ENCODE measurements at places on chromosomes 6 and 20.

GRCh38 chr6:75203721-75204120 lies 2.1 kb downstream of the COL12A1 start:
- DNase-seq: no peak

GRCh38 chr6:39301606-39302005 lies 12.6 kb downstream of the KCNK17 start:
- DNase-seq: no peak

- no peak for DNase-seq
These were observed 368.3 kb upstream of the SASH1 start for GRCh38 chr6:147974376-147974775.

DNA sequence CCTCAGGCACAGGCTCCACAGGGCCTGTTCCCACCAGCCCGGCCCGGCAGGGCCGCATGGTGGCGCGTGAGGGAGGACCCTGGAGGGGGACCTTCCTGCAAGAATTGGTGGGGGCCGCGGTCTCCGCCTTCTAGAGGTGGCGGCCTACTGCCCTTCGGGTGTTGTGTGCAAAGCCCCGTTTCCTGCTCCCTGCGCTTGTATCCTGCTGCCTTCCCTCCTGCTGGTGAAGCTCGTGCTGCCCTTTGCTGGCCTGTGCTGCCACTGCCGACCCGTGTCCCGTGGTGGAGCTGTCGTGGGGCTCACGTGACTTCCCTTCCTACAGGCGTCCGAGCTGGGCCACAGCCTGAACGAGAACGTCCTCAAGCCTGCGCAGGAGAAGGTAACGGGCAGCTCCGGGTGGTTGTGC lies 8.4 kb upstream of the COL20A1 start:
- peak; percentile 58 for DNase-seq

DNA sequence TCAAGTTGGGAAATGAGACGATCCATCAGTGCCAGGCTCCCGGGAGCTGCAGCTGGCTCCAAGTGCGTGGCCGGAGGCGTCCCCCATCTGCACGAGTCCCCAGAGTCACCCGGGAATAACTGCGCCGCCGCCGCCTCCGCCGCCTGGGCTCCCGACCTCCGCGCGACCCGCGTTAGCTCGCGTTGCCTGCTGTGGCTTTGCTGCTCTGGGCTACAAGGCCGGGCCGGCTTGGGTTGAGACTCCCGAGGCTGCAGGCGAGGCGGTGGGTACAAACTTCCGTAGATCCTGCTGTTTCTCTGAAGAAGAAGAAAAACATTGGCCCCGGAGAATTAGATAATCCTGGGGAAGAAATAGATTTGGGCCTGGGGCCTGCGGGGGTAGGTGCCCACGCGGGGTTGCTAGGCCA lies 7.4 kb upstream of the LAMP5 start:
- no peak for DNase-seq

DNA sequence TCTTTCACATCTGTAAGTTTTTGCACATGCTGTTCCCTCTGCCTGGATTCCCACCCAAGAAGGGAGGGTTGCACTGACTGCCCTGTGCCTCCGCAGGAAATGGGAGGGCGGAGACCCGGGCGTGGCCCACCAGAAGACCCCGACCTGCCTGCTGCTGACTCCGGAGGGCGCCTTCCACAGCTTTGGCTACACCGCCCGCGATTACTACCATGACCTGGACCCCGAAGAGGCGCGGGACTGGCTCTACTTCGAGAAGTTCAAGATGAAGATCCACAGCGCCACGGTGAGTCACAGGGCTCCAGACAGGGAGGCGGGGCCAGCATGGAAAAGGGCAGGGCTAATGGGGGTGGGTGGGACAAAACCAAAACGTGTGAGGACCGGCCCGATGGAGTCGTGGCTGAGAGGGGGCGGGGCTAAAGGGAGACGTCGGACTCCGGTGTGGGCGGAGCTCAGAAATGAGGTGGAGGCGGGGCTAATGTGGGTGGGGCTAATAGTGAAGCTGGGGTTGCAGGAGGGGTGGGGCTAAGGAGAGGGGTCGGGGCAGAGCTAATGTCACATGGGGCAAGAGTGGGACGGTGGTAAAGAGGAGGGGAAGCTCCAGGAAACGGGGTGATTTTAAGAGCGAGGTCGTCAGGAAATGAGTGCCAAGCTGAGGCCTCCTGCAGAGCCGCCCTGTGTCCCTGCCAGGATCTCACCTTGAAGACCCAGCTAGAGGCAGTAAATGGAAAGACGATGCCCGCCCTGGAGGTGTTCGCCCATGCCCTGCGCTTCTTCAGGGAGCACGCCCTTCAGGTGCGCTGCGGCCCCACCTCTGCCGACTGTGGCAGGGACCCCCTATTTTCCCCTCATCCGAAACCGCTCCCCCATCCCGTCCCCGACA lies 12.6 kb downstream of the HSPA12B start:
- peak; percentile 90 for DNase-seq

All from Kasumi-1 (cell line).